ENCODE measurements at places on chromosomes 16 and 17.
A peak's percentile ranks its signal among the peaks of the same experiment; 100 is the strongest.

DNA sequence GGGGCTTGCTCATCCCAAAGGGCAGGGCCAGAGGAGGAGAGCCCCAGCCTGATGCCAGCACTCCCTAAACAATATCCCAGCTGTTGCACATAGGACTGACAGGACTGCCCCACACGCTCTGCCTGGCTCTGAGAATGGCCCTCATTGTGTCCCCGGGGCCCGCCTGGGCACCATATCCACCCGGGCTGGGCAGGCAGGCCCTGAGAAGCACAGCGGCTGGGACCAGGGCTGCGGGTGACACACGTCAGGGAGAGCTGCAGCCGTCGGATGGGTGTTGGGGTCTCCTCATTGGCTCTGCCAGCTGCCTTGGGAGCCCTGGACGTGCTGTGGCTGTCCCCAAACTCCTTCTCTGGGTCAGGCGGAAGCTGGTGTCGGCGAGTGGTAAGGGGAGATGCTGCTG lies 4.2 kb downstream of the BCAR1 start:
- DNase-seq: no peak

DNA sequence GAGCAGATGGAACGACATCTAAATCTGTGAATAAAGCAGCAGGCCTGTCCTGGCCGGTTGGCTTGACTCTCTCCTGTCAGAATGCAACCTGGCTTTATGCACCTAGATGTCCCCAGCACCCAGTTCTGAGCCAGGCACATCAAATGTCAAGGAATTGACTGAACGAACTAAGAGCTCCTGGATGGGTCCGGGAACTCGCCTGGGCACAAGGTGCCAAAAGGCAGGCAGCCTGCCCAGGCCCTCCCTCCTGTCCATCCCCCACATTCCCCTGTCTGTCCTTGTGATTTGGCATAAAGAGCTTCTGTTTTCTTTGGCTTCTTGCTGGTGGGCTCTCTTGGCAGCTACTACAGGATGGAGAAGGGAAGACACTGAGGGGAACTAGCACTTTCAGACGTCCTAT lies 4.1 kb upstream of the RSAD1 start:
- no peak for DNase-seq

GRCh38 chr17:78722246-78722761 lies 59.8 kb downstream of the CYTH1 start:
- no peak for DNase-seq

- no peak for DNase-seq
Measured at GRCh38 chr17:65261152-65261551, 124.0 kb downstream of the RGS9 start.

DNA sequence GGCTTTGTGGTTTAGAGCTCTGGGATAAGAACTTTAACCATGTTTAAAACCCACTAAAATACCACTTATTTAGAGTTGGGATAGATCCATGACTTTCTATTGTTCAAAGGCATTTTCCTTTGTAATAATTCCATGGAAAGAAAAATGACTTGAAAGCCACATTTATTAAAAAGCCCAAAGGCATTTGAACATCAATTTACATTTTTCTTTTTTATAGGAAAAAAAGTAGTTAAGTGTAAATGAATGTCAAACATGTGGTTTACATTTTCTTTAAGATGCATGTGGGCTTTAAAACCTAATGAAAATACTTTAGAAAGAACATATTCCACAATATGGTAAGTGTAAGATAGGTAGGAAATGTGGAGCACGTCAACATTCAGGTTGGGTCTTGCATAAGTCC lies 443.2 kb downstream of the TOX3 start:
- no peak for DNase-seq

- DNase-seq: peak; percentile 34
Measured at GRCh38 chr17:57243171-57243622, 13.1 kb upstream of the MSI2 start.

DNA sequence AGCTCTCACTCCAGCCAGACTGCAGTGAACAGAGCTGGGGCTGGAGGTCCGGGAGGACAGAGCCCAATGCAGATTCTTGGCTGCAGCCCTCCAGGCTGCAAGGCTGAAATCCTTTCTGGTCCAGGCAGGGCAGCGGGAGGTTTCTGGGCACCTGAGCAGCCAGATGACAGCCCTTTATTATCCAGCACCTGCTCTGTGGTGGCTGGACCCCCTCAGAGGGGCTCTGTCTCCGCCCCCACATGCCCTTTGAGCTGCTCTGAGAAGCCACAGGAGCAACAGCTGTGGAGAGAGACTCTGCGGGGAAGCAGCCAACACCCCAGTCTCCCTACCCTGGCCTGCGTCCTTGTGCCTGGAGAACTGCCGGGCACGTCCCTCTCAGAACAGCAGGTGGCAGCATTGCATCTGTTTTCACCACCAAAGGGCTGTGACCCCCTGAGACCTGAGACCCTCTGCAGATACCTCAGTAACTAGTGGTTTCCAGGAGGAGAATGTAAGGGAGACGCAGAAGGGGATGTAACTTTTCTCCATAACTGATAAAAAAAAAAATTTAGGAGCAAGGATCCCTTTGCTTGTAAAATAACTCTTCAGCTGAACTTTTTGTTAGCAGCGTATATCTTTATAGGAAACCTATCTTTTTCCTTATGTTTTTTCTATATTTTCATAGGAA lies 3.7 kb upstream of the CNP start:
- DNase-seq: peak; percentile 32

DNA sequence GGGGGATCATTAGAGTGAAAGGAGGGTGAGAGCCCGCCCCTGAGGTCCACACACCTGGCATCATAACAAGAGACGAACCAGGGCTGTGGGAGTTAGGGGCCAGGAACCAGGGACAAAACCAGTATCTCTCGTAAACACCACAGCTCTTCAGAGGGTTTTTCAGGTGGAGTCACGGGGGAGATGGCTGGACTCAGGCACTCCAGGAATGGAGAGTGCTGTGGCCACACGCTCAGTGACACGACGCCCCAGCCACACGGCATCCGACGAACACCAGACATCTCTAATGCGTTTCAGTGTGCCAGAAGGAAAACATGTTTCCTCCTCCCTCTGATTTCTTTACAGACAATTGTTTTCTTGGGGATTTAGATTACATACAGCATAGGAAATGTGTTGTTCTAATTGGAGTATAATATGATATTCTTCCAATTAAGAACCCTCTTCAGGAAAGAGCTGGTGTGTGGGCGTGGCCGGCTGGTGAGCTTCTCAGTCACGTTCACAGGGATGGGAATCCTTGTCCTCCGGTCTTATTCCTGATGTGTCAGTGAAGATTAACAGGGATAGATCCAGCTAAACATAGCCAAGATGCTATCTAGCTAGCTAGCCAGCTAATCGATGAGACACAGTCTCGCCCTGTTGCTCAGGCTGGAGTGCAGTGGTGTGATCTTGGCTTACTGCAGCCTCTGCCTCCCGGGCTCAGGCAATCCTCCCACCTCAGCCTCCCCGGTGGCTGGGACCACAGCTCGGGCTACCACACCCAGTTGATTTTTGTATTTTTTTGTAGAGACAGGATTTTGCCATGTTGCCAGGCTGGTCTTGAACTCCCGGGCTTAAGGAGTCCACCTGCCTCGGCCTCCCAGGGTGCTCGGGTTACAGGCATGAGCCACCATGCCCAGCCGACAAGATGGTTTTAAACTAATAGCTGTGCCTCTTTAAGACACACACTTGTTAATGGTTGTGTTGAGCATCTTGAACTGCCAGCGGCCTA lies 98.6 kb downstream of the BANP start:
- DNase-seq: no peak

- no peak for DNase-seq
Measured at GRCh38 chr16:10971560-10971961, 27.2 kb downstream of the CLEC16A start.

- no peak for DNase-seq
Measured at GRCh38 chr16:70728150-70728549, 42.3 kb upstream of the MTSS2 start.

DNA sequence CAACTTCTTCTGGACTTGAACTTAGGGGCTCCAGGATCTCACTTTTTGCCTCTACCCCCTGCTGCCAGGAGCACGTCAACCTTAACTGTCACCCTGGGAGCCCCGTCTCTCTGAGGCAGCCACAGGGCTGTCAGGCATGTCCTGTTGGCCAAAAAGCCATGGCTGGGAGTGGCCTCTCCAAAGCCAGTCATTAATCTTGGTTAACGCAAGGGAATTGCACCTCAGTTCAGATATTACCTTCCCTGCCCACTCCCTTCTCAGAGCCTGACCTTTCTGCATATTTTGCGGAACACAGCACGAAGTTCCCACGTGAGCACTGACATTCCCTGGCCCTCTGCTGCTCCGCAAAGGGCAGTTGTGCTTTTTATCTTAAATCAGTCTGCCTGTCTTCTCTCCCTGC lies 44.2 kb upstream of the CIBAR2 start:
- DNase-seq: no peak

- no peak for DNase-seq
Measured at GRCh38 chr17:8408371-8408770, 10.7 kb upstream of the RNF222 start.

- no peak for DNase-seq
Measured at GRCh38 chr17:34820248-34820801, 140.9 kb downstream of the CCT6B start.

DNA sequence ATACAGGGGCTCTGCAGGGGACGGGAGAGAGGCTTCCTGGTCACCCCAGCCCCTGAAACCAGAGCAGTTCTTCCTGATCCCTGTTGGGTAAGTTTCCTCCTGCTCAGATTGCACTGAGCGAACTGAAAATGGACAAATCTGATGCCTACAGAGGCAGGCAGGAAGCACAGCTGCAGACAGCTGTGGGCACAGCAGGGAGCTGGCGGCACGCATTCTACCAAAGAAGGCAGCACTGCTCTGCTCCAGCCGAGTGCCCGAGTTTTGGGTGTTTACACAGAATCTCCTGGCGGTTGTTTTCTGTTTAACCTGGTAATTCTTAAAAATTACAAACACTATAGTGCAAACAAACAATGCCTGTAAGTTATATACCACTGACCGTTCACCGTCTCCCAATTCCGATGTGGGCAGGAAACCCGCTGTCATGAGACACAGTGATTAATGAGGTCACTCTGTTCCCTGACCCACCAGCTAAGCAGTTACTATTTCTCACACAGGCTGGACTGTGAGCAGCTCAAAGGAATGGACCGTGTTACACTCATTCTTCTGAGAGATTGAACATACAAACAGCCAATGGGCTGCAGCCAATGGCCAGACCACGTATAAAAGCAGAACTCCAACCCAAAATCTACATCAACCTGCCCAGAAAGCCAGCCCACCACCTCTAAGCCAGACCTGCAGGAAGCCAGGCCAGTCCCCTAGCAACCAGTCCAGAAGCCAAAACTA lies 25.5 kb downstream of the NSMCE1 start:
- no peak for DNase-seq

GRCh38 chr16:28317040-28317880 lies 24.9 kb downstream of the SBK1 start:
- DNase-seq: peak; percentile 72

- no peak for DNase-seq
Measured at GRCh38 chr17:73316919-73317505, 5.2 kb upstream of the CDC42EP4 start.

GRCh38 chr17:62093188-62094155 lies 28.4 kb upstream of the MED13 start:
- no peak for DNase-seq

Measured in stimulated activated CD8-positive, alpha-beta memory T cell treated with anti-CD3 and anti-CD28 coated beads, Interleukin-4, amount 100 ng/mL, for 4 hours (primary cell).